ENCODE measurements at places on chromosomes 13 and 19. TPM values are rescaled to one million over a fixed set of nuclear protein-coding genes. Genes with fewer than 3 reads are reported as not detected.

DNA sequence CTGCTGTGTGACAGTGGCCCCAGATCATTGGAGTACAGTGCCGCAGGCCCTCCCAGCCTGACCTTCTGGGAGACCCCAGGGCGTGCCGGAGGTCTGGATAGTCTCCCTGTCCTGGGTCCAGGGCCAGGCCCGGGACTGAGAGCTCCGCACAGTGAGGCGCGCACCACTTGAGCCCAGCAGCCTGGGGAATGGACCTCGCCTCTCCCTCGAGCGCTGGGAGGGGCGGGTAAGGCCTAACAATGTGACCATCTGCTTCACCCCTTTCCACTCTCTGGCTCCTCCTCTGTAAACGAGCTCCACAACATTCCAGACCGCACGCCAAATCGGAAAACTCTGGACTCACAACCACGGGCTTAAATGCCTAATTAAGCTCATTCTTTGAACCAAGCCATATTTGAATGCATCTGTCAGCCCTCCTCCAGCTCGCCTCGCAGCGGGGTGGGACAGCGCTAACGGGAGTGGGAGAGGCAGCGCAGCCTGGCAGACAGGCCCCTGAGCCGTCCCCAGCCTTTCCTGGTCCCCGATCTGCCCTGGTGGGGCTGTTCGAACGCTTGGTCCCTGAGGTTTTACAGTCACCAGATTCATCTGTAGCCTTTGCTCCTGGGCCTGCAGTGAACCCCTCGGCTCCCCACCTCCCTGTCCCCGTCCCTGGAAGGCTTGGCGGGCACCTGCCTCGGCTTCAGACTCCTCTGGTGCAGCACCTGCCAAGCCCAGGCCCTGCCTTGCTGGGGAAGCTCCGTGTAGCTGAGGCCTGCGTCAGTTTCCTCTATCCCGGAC, 120.7 kb upstream of the VSTM2B start:
- no peak for DNase-seq

DNA sequence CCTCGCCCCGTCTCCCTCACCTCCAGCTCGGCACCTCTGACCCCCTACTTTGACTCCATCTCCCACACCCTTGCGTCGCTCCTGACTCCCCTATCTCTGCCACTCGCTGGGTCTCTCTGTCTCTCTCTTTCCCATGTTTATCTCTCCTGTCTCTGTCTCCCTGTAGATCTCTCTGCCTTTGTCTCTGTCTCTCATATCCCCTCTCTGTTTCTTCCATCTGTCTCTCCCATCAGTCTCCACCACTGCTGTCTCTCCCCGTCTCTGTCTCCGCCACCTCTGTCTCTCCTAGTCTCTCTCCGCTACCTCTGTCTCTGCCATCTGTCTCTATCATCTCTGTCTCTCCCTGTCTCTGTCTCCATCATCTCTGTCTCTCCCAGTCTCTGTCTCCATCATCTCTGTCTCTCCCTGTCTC, 12.4 kb upstream of the BBC3 start:
- DNase-seq, result no peak

DNA sequence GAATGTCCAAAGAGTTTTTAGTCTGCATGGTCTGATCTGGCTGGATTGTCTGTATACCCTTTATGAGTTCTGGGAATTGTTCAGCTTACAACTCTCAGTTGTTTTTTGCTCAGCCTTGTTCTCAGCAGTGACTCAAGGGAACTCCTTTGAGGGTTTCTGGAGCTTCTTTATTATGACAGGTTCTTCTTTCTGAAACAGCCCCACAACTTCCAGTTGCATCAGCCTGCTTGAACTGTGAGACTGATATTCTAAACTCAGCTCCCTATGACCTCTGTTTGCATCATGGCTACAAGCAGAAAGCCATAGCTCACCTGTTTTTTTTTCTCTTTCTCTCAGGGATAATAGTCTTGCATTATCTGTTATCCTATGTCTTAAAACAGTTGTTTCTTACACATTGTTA, 85.0 kb downstream of the TDRD3 start:
- DNase-seq, result no peak

GRCh38 chr19:2308114-2308556, at the start of gene LINGO3:
Gene LINGO3 (minus strand): TSS chr19:2308154. CDS start chr19:2291776, 16,378 bp downstream.
- DNase-seq, result no peak

GRCh38 chr19:739998-740715, 10.8 kb upstream of the MISP start:
- no peak for DNase-seq

DNA sequence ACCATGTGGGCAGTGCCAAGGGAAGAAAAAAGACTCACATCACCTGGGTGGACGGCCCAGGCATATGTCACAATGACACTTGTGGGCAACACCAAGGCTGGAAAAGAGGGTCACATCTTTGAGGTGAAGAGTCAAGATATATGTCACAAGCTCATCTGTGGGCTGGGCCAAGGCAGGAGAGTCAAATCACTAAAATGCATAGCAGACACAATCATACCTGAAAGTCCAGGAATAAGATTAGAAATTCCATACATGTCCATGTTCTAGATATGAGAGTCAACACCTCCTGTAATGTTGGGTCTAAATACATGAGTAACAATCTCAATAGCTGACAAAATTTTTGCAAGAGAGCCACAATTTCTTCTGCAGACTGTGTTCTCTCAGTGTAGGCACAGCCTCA, 145.0 kb downstream of the ZNF675 start:
- no peak for DNase-seq

- no peak for DNase-seq
Measured at GRCh38 chr13:30620941-30621340, 3.2 kb downstream of the USPL1 start.

DNA sequence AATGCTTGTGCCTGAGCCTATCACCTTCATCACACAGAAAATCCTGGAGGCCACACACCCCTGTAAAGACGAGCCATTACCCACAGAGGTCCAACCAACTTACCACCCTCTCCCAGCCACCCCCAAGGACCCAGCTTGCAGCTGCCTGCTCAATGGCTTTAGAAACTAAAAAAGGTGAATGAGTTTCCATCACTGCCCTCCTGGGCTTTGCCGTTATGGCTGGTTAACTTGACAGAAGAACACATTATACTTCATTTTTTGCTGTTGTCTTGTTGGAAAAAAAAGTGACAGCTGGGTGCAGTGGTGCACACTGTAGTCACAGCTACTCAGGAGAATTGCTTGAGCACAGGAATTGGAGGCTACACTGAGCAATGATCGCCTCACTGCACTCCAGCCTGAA, 17.4 kb upstream of the FEM1A start:
- DNase-seq, result no peak

SHISA7 gene
- not detected for total RNA-seq

OLFM2 gene
- total RNA-seq, result 0.71 TPM

CEBPA gene
- 0.13 TPM for total RNA-seq

ZNF606 gene
- 8.3 TPM for total RNA-seq

SMIM44 gene
- total RNA-seq, result not detected

GRK1 gene
- total RNA-seq, result not detected

MOB3A gene
- total RNA-seq, result 25.5 TPM

Data from pulmonary artery endothelial cell (primary cell).